ENCODE measurements at places on chromosomes 7 and 10. TPM values are rescaled to one million over a fixed set of nuclear protein-coding genes. Genes with fewer than 3 reads are reported as not detected.

The PRRT4 gene
- total RNA-seq = not detected

The ATP6V1F gene
- 104 TPM for total RNA-seq

GRCh38 chr7:146150153-146150552 is 33.6 kb downstream of the CNTNAP2 start:
- no peak for DNase-seq
- no peaks in the 10 kb centered on the region for H3K4me1 ChIP-seq
- no peak overlapping the region for H3K4me3 ChIP-seq
- H3K27ac ChIP-seq = no peak overlapping the region

The KLF14 gene
- not detected for total RNA-seq

GRCh38 chr10:13977861-13978532 is 352.7 kb downstream of the FRMD4A start:
- H3K4me1 ChIP-seq = peaks cover 20% of the 10 kb centered on the region
- no peaks in the 10 kb centered on the region for H3K36me3 ChIP-seq
- H3K27ac ChIP-seq = peak overlapping the region; percentile 98
- peak; percentile 39 for DNase-seq

DNA sequence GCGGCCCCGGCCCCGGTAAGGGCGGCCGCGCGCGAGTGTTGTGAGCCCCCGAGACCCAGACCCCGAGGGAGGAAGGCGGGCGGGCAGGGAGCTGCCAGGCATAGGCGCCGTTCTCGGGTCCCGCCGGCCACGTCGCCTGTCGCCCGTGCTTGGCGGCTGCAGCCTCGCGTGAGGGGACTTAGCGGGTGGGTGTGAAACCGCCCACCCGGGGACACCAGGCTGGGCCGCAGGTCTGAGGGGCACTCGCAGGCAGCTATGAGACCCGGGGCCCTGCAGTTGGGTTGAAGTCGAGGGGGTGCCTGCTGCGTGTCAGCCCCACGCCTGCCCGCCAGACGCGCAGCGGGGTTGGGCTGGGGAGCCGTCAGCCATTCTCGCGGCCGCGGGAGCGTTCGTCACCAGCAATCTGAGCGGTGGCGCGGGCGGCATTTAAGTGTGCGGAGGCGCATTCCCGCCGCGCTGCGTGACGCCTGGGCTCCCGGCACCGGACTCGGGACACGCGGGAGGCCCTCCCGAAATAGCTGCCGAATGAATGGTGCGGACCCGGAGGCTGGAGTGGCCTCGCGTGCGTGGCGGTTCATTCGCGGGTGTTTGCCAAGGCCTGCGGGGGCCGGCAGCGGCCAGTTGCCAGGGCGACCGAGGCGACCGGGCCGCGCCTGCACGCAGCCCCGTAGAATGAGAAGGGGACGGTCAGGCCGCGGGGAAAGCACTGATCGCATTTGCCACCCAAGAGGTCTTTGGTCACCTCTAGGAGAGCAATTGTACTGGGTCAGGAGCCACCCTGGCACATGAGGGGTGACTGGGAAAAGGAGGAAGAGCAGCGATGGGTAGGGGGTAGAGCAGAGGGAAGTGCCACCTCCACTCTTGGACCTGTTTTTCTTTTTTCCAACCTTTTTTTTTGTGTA is 750 bp downstream of the ZNF398 start:
- peak; percentile 51 for DNase-seq
- H3K4me3 ChIP-seq = peak overlapping the region; percentile 67
- no peaks in the 10 kb centered on the region for H3K36me3 ChIP-seq
- H3K27me3 ChIP-seq = no peaks in the 10 kb centered on the region

DNA sequence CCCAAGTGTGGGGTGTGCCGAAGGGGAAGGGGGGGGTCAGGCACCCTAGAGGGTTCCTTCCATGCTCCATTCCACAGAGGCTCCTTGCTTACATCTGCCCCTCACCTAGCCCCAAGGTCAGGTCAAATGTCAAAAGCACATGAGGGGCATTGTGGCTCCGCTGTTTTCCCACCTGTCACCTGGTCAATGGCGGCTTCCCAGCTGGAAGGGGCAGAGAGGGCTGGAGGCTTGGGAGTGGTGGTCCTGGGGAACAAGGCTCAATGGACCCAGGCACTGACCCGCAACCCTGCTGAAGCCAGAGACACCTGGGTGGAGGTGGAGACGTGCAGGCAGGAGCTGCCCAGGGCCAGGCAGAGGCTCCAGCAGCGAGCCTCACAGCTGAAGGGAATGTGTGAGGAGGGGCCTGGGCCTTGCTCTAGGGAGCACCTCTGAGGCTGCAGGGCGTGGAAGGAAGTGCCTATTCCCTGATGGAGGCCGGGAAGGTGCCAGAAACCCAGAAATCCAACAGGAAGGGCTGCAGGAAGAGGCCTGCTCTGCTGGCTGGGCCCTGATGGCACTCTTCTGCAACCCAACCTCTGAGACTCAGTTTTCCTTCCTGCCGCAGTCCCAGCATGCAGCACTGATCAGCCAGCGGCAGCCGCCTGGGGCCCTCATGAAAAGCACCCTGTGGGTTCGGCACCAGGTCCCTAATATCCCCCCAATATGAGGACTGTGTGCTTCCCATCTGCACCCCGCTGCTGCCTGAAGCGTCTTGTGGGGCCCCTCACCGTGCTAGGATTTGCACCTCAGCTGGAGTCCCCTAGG is 16.0 kb downstream of the RASGEF1A start:
- H3K27ac ChIP-seq = no peak overlapping the region
- H3K27me3 ChIP-seq = peaks cover 22% of the 10 kb centered on the region
- H3K4me1 ChIP-seq = no peaks in the 10 kb centered on the region
- no peaks in the 10 kb centered on the region for H3K36me3 ChIP-seq

The OR2A12 gene
- not detected for total RNA-seq

The FZD8 gene
- total RNA-seq = 3.6 TPM

DNA sequence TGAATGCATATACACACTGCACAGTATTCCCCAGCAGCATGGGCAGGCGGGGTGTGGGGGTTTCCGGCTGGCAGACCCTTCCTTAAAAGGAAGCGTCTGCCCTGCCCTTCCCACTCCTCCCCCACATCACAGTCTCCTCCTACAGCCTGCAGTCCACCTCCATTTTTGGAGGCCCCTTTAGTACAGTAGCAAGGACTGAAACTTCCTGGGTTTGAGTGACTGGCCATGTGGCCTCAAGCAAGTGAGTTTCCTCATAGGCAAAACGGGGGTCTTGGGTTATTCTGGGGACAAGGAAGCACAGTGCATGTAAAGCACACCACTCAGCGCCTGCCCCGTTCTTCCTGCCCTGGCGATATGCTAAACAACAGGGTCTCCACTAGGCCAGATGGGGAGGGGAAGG is 62.1 kb upstream of the COL13A1 start:
- DNase-seq = no peak
- H3K4me3 ChIP-seq = no peak overlapping the region
- no peaks in the 10 kb centered on the region for H3K36me3 ChIP-seq
- no peak overlapping the region for H3K27ac ChIP-seq
- H3K27me3 ChIP-seq = peaks cover 2% of the 10 kb centered on the region
- H3K4me1 ChIP-seq = peaks cover 14% of the 10 kb centered on the region

DNA sequence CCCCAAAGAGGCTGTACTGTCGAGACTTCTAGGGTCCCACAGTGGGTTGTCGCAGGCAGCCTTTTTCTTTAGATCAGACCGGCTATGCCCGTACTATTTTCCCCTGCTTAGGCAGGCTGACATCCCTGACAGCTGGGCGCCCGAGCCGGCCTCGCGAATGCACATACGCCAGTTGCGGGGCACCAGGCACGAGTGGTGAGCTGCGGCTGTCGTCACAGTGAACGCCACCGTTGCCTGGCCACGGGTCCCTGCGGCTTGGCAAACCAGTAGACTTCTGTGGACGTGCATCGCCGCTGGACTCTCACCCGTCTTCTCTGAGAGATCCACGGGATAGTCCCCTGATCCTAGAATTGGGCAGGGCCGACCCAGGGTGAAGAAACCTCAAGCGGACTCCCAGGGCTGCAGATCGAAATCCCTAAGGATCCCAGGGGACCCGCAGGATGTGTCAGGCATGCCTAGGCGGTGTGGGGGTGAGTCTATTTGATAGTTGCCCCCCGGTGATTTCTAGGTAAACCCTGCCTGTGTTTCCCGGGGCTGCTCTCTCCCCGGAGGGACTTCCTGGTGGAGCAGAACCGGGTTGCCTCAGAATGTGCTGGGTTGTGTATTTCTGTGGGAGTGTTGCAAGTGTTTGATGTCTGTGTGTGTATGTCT is 33.0 kb upstream of the ZNF273 start:
- no peaks in the 10 kb centered on the region for H3K4me1 ChIP-seq
- H3K27me3 ChIP-seq = no peaks in the 10 kb centered on the region
- no peaks in the 10 kb centered on the region for H3K36me3 ChIP-seq

- H3K27ac ChIP-seq = no peak overlapping the region
- no peak overlapping the region for H3K4me3 ChIP-seq
- no peak for DNase-seq
- no peaks in the 10 kb centered on the region for H3K36me3 ChIP-seq
- H3K27me3 ChIP-seq = peaks cover 69% of the 10 kb centered on the region
Measured at GRCh38 chr7:1407892-1408291, 51.4 kb downstream of the MICALL2 start.

The MSMB gene
- total RNA-seq = not detected

The RHBDD2 gene
- total RNA-seq = 10.8 TPM

GRCh38 chr10:118439824-118440223 is 97.7 kb upstream of the FAM204A start:
- H3K27ac ChIP-seq = no peak overlapping the region
- no peaks in the 10 kb centered on the region for H3K36me3 ChIP-seq
- H3K27me3 ChIP-seq = no peaks in the 10 kb centered on the region
- no peak for DNase-seq

The AKR1C1 gene
- total RNA-seq = 5.0 TPM

GRCh38 chr7:15396210-15397158 is 165.3 kb downstream of the AGMO start:
- H3K4me1 ChIP-seq = no peaks in the 10 kb centered on the region
- H3K4me3 ChIP-seq = no peak overlapping the region
- H3K27me3 ChIP-seq = no peaks in the 10 kb centered on the region
- no peak overlapping the region for H3K27ac ChIP-seq
- H3K36me3 ChIP-seq = no peaks in the 10 kb centered on the region

GRCh38 chr10:60564475-60564874 is 174.8 kb upstream of the ANK3 start:
- peak; percentile 43 for DNase-seq
- no peaks in the 10 kb centered on the region for H3K27me3 ChIP-seq
- peak overlapping the region; percentile 35 for H3K27ac ChIP-seq
- no peak overlapping the region for H3K4me3 ChIP-seq
- no peaks in the 10 kb centered on the region for H3K36me3 ChIP-seq

DNA sequence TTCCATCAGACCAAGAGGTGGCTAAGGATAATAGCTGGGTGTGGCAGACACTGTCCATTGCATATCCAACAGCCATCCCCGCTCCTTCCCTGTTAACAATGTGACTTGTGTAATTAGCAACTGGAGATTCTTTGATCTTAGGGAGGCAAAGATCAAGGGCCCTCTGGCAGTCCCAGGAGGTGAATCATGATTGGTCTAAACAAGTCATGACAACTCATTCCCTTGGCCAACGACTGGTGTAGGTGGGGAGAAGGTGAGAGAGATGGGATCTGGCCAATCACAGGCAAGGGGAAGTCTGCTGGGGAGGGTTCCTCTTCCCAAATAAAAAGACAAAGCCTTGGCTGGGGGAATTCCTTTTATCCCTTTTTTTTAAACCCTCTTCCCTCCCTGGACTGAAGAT is 46.2 kb upstream of the COMTD1 start:
- peaks cover 11% of the 10 kb centered on the region for H3K4me1 ChIP-seq
- no peak for DNase-seq
- H3K27ac ChIP-seq = no peak overlapping the region
- no peak overlapping the region for H3K4me3 ChIP-seq
- H3K36me3 ChIP-seq = no peaks in the 10 kb centered on the region
